Activated CD4-positive, alpha-beta T cell treated with anti-CD3 and anti-CD28 coated beads, Interleukin-2, amount 10 ng/mL, durations not matched to agents 7 days and 5 days (primary cell): ENCODE measurements at places on chromosomes 3 and 15. TPM values are rescaled to one million over a fixed set of nuclear protein-coding genes. Genes with fewer than 3 reads are reported as not detected.
A peak's percentile ranks its signal among the peaks of the same experiment; 100 is the strongest.

TFDP2 gene
- 29.4 TPM for total RNA-seq

PLSCR2 gene
- 0.35 TPM for total RNA-seq

ADAMTSL3 gene
- total RNA-seq = not detected

SERPINI1 gene
- total RNA-seq = 3.1 TPM

PRRT3 gene
- 4.8 TPM for total RNA-seq

GOLGA8K gene
- total RNA-seq = 1.2 TPM

CASR gene
- 0.06 TPM for total RNA-seq

CAPN3 gene
- total RNA-seq = 5.3 TPM

CEMIP gene
- not detected for total RNA-seq

DNA sequence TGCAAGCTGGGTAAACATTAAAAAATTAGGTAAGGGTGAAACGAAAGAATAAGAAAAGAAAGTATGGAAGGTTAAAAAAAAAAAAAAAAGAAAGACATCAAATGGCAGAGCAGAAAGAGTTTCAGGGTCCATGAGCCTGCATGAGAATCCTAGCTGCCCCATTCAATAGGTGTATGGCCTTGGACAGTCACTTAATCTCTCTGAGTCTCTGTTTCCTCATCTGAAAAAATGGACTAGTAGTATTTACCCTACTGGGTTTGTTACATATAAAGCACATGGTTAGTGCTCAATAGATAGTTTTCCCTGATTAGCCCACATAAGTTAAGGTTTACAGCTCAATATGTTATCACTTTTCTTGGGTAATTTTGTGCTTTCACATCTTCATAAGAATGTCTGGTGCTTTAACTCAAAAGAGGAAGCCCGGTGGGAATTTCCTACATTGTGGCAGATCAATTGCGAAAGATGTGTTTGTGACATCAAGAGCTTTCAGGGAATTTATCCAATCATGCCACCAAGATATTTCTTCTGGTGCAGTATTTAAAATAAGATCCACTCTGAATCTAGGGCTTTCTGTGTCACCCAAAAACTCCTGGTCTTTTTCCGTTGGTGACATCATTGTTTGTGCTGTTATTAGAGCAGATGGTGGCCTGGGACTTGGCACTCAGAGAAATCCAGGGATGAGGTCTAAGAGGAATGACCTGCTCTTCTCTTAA is 57.2 kb upstream of the UBE2E1 start:
- no peaks in the 10 kb centered on the region for H3K36me3 ChIP-seq
- H3K27me3 ChIP-seq = peaks cover 5% of the 10 kb centered on the region
- no peak overlapping the region for H3K27ac ChIP-seq
- peaks cover 2% of the 10 kb centered on the region for H3K4me1 ChIP-seq
- H3K4me3 ChIP-seq = no peak overlapping the region
- DNase-seq = no peak

- H3K27me3 ChIP-seq = peaks cover 17% of the 10 kb centered on the region
- DNase-seq = no peak
- no peaks in the 10 kb centered on the region for H3K36me3 ChIP-seq
- no peak overlapping the region for H3K4me3 ChIP-seq
- H3K4me1 ChIP-seq = no peaks in the 10 kb centered on the region
Observed at GRCh38 chr15:95825671-95826411, 504.7 kb upstream of the NR2F2 start.

GRCh38 chr3:195064300-195064931 is 206.5 kb downstream of the XXYLT1 start:
- no peak overlapping the region for H3K4me3 ChIP-seq
- no peak overlapping the region for H3K27ac ChIP-seq
- DNase-seq = no peak
- H3K27me3 ChIP-seq = no peaks in the 10 kb centered on the region
- H3K36me3 ChIP-seq = no peaks in the 10 kb centered on the region

DNA sequence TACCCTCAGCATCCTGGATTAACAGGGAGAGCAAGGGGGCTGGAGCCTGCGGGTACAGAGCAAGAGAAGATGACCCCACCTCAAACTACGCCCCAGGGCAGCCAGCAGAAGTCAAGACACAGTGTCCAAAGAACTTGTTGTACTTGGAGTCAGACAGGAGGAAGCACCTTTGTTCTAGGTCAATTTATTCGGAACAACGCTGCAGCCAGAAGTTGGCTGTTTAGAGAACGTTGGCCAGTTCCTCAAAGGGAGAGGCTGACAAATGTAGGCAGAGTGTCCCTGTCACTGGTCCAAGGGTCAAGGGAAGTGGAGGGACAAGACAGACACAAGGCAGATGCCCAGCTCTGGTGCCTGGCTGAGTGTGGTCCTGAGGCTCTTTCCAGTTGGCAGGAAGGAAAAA is 32.1 kb upstream of the PIAS1 start:
- no peak overlapping the region for H3K4me3 ChIP-seq
- H3K27me3 ChIP-seq = no peaks in the 10 kb centered on the region
- H3K27ac ChIP-seq = no peak overlapping the region
- H3K4me1 ChIP-seq = peaks cover 2% of the 10 kb centered on the region

DNA sequence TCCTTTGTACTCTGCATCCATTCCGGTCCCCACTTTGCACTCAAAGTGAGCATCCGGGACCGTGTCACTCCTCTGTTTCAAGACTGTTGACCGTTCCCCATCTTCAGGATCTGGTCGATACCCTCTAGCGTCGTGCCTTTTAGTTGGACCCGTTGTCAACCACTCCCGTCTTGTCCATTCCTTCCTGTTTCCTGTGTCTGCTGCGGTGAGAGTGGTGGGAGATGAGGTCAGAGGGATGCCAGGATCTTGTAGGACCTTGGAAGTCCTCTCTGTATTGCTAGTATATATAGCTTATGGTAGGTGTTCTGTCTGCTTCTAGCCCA is 624 bp downstream of the BRK1 start:
- DNase-seq = no peak
- H3K27ac ChIP-seq = peak overlapping the region; percentile 97

DNA sequence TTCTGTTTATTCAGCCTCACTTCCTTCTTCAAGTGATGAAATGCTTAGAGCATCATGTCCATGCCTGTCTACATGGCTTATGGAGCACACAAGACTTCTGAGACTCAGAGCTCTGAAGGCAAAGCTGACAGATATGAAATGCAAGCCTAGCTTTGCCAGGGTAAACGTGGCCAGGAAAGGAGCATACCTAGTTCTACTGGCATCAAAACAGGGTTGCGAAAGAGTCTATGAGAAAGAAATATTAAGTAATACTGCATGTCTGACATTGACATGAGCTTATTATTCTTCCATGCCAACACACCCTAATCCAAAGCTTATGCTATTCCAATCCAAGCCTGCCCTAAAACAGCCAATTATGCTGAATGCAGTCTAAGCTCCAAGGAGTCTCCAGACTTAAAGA is 391.5 kb downstream of the ERC2 start:
- H3K27me3 ChIP-seq = no peaks in the 10 kb centered on the region
- H3K4me1 ChIP-seq = no peaks in the 10 kb centered on the region
- H3K36me3 ChIP-seq = no peaks in the 10 kb centered on the region
- no peak overlapping the region for H3K4me3 ChIP-seq
- H3K27ac ChIP-seq = no peak overlapping the region
- no peak for DNase-seq

DNA sequence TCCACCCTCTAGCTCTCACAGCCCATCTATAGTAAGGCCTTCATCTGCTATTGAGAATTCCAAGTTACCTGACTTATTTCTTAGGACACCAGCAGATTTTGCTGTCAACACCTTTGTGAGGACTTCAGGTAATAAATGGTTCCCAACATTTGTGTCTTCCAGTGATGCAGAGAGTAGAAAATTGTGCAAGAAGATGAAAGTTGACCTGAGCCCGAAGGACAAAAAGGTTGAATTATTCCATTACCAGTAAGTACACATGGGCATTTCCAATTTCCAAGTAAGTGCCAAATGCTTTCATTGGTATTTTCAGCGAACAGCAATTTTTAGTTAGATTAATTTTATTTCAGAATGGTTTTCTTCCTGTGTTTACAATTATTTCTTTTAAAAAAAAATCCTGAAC is 35.4 kb downstream of the PDIA5 start:
- H3K27ac ChIP-seq = no peak overlapping the region
- H3K36me3 ChIP-seq = peaks cover 5% of the 10 kb centered on the region
- no peaks in the 10 kb centered on the region for H3K27me3 ChIP-seq
- no peaks in the 10 kb centered on the region for H3K4me1 ChIP-seq
- DNase-seq = no peak

DNA sequence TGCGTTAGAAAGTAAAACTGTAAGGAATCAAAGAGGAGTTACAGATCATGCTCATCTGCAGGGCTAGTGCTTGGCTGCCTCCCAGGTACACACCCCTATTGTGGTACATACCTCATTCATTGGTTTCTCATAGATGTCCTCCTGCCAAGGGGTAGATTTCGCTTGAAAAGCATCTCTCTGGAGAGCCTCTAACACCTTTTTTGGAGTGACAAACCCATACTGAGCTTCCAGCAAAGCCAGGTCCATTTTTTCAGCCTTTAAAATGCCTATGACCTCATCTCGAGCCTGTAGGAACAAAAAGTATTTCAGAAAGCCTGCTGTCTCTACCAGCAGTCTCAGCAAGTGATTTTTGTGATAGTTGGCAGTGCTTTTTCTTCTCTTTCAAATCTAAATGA is 112.1 kb downstream of the CMSS1 start:
- no peak overlapping the region for H3K27ac ChIP-seq
- H3K4me1 ChIP-seq = no peaks in the 10 kb centered on the region
- no peak overlapping the region for H3K4me3 ChIP-seq
- no peaks in the 10 kb centered on the region for H3K36me3 ChIP-seq
- DNase-seq = no peak

- no peaks in the 10 kb centered on the region for H3K27me3 ChIP-seq
- no peak overlapping the region for H3K4me3 ChIP-seq
- no peak for DNase-seq
- H3K27ac ChIP-seq = no peak overlapping the region
Observed at GRCh38 chr3:58693940-58694850, 27.6 kb upstream of the FAM3D start.

- no peaks in the 10 kb centered on the region for H3K36me3 ChIP-seq
- H3K27me3 ChIP-seq = no peaks in the 10 kb centered on the region
- H3K4me1 ChIP-seq = peaks cover 4% of the 10 kb centered on the region
- H3K27ac ChIP-seq = no peak overlapping the region
- H3K4me3 ChIP-seq = no peak overlapping the region
Observed at GRCh38 chr3:179811321-179812095, 158.7 kb downstream of the USP13 start.

DNA sequence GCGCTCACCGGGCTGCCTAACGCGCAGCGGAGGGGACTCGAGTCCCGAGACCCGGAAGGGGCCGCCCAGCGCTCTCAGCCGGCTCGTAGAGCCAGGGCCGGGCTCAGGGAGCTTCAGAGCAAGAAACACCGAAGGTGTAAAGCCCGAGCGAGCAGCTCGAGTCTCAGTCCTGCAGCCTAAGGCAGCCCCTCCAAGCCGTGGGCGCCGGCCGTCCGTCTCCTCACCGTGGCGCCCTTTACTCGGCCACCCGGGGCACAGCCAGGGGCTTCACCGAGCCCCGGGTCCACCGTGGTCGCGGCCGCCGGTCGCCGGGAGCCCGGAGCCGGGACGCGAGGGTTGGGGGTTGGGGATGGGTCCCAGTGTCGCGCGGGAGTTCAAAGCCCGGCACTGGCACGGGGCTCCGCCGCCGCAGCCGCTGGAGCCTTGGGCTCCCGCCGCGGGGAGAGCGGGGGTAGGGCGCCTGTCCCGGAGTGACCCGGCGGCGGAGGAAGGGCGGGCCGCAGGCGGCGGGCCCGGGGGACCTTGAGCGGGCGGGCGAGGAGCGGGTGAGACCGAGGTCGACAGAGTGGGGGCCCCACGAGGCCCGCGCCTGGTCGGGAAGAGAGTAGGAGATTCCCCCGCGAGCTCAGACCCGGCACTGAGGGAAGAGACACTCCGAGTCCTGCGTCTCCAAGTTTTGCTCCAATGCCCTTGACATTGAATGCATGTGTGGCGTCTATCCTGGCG is 26.9 kb upstream of the THRB start:
- no peak overlapping the region for H3K4me3 ChIP-seq
- H3K36me3 ChIP-seq = no peaks in the 10 kb centered on the region
- no peak overlapping the region for H3K27ac ChIP-seq
- peaks cover 42% of the 10 kb centered on the region for H3K27me3 ChIP-seq
- no peaks in the 10 kb centered on the region for H3K4me1 ChIP-seq
